HCEC 1CT (cell line): ENCODE measurements at places on chromosomes 1 and 21.
A peak's percentile ranks its signal among the peaks of the same experiment; 100 is the strongest.

GRCh38 chr1:243756529-243756928 is 93.5 kb downstream of the AKT3 start:
- DNase-seq, result no peak

GRCh38 chr1:48771561-48771960 is 5.1 kb downstream of the BEND5 start:
- no peak for DNase-seq

DNA sequence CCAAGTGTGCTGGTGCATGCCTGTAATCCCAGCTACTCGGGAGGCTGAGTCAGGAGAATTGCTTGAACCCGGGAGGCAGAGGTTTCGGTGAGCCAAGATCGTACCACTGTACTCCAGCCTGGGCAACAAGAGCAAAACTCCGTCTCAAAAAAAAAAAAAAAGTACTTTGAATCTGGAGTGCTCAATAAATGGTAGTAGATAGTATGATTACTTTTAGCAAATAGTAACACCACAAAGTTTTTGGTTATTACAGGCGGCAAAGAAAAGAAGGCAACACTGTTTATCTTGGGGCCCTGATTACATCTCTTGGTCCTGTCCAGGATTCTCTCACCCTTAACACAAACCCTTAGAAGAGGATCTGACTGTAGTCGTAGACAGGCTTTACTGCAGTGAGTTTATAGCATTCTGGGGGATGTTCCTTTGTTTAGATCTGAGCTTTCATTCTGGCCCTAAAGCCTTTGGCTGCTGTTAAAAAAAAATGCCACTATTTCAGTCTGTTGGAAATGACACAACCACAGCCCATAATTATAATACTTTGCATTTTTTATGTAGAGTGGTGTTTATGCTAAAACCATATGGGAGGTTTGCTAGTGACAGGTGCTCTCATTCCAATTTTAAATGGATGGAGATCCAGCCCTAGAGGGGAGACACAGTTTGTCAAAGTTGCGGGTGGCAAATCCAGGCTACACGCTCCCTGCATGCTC is 79.7 kb upstream of the SLC2A1 start:
- DNase-seq, result no peak

DNA sequence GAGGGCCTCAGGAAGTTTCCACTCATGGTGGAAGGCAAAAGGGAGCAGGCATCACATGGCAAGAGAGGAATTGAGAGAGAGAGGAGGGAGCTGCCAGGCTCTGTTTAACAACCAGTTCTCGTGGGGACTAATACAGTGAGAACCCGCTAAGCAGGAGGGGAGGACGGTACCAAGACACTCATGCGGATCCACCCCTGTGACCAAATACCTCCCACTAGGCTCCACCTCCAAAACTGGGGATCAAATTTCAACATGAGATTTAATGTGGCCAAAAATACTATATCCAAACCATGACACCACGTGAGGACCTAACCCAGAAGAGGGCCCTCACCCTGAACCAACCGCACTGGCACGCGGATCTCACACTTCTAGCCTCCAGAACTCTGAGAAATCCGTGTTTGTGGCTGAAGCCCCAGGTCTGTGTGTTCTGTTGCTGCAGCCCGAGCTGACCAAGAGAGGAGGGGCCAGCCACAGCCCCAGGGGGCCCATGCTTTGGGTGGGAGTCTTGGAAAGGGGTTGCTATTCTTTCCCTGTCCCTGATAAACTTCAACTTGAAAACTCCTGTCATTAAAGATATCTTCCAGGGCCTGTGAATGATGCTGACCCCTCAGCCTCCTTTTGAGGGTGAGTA is 32.0 kb downstream of the TRIM67 start:
- DNase-seq, result no peak

GRCh38 chr21:21232320-21232719 is 234.1 kb downstream of the NCAM2 start:
- DNase-seq, result no peak

DNA sequence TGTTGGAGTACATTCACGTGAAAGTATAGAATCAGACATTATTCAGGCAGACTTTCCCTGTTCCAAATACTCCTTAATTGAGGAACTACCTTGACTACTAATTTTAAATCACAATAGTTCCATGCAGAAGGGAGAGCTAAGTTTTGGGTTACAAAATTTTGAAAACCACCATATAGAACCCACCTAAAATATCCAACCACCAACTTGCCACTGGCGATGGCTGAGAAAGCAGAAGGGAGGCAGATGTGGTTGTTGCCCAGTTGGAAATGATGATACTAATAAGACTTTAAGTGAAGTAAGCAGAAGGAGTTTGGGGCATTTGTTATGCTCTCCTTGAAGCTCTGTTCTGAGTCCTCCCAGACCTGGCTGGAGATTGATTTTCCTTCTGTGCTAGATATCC is 190.7 kb downstream of the HLX start:
- no peak for DNase-seq

DNA sequence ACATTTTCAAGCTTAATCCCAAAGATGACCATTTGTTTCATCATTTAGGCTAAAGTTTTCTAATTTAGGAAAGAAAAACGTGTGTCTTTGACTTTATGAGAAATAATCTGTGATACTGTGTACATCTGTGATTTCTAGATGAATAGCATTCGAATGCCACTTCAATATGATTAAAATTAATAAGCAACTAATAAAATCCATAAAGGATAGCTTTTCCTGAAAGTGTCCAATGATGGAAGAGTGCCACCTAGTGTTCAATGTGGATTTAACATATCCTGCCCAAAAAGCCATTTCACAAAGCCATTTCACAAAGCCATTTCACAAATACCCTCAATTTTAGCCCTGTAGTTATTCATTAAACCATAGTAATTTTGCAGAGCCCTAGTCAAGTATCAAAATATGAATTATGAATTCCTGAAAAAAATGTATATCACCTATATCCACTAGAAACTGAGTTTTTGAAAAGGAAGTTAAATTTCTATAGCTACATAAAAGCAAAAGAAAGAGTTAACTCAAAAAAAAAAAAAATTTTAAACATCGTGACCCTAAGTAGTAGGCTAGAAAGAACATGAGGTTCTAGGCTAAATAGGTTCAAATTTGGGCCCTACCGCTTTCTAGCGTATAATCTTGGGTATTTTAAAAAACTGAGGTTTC is 19.1 kb downstream of the NME7 start:
- DNase-seq, result peak; percentile 59

DNA sequence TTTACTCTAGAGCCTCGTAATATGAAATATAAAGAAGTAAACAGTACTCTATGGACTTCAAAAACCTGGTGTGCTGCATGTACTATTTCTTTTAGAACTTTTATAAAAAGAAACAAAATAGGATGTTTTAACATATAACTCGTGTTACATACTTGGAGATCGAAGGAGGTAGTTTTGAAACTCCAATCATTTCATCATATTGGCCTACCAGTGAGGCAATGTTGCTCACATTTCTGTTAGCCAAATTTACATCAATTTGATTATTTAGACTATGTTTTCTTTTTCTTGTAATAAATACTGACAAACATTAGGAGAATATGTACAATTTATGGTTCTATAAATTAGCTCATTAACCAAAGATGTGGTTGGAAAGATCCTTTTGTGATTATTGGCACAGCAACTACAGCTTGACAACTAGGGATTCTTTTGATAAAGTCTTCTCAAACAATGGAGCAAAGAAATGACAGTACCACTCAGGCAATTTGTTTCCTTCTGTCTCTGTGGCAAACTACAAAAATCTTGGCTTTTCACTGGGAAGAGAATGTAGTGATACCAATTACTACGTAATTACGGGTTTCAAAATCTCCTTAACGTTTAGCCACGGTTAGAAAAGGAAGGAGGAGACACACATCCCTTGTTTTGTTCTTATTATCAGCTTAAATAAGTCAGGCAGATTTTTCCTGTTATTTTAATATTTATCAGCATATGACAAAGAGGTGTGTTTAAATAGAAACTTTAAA is 266.6 kb upstream of the SGIP1 start:
- no peak for DNase-seq

- no peak for DNase-seq
Observed at GRCh38 chr21:42044871-42045495, 26.1 kb upstream of the UMODL1 start.

GRCh38 chr1:80244372-80244771 is 1237.8 kb upstream of the ADGRL4 start:
- DNase-seq, result no peak
